ENCODE measurements at places on chromosomes 7 and 10. TPM values are rescaled to one million over a fixed set of nuclear protein-coding genes. Genes with fewer than 3 reads are reported as not detected.
A peak's percentile ranks its signal among the peaks of the same experiment; 100 is the strongest.

DTX2 gene
- total RNA-seq: 15.1 TPM

TMEM229A gene
- total RNA-seq: not detected

MRPS24 gene
- 373 TPM for total RNA-seq

FFAR4 gene
- total RNA-seq: not detected

NUP205 gene
- total RNA-seq: 102 TPM

CYP3A5 gene
- total RNA-seq: 0.57 TPM

MINDY4 gene
- total RNA-seq: 10.3 TPM

OR2A12 gene
- not detected for total RNA-seq

CHN2 gene
- total RNA-seq: 15.3 TPM

CPA1 gene
- not detected for total RNA-seq

CTAGE4 gene
- total RNA-seq: 0.09 TPM

DNA sequence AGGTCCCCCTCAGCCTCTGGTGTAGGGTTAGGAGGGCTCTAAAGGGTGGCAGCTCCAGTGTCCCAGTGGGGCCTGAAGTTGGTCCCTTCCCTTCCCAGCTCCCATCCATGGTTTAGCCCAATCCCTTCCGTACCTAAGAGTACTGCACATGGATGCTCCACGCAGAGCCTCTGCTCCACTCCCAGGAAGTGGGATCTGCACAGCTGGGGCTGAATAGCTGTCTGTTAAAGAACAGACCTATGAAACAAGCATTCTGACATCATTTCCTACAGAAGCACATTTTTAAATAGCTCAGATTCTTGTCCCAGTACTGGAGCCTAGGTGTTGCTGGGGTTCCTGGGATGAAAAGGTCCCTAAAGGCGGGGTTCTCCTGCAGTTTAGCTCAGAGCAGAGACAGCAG, 135.9 kb downstream of the ZMYND11 start:
- no peak for DNase-seq

DNA sequence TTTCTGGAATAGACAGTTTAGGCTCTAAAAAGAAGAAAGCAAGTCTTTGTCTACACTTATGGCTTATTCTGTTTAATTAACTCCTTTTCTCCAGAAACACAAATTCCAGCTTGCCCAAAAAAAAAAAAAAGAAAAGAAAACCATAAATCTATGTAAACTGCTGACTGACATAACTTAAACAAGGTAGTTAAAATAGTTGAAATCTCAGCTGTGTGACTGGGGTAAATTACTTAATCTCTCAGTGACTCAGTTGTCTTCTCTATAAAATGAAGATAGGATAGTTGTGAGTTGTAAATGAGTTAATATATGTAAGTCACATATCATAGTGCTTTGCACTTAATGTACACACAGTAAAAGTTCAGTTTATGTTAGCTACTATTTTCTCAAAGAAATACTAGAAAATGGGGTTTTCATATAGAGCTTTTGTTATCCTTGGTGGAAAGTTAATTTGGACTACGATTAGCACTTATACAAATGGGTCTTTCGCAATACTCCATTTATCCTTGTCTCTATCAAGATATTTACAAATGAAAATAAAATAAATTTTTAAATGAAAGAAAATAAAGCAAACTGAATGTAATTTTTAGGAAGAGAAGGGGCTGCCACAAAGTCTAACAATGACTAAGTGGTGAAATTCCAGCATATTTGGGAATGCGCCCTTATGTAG, 200.9 kb downstream of the MBL2 start:
- no peak for DNase-seq

- DNase-seq: no peak
These were observed 81.9 kb downstream of the RBM20 start for GRCh38 chr10:110725801-110726630.

- DNase-seq: no peak
These were observed 461 bp upstream of the FIGNL1 start for GRCh38 chr7:50450590-50451032.

- DNase-seq: no peak
These were observed 170.0 kb downstream of the IMMP2L start for GRCh38 chr7:111392294-111392693.

DNA sequence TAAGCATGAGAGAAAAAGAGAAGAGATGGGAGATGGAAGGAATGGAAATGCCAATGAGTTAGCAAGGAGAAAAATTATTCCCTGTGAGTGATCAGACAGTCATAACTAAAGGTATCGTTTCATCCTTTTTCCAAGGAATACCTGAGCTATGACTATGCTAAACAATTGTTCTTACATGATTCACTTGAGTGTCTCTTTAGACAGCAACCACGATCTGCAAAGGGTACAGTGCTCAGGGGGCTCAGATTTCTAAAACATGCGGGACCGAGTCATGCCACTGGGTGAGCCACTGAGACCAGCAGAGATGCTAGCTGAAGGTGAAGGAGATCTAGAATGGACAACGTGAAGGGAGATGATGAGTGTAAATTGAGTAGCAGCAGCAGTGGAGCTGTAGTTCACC, 78.0 kb upstream of the CTTNBP2 start:
- DNase-seq: peak; percentile 48

GRCh38 chr10:101139421-101139911, 8.4 kb downstream of the TLX1 start:
- DNase-seq: no peak

DNA sequence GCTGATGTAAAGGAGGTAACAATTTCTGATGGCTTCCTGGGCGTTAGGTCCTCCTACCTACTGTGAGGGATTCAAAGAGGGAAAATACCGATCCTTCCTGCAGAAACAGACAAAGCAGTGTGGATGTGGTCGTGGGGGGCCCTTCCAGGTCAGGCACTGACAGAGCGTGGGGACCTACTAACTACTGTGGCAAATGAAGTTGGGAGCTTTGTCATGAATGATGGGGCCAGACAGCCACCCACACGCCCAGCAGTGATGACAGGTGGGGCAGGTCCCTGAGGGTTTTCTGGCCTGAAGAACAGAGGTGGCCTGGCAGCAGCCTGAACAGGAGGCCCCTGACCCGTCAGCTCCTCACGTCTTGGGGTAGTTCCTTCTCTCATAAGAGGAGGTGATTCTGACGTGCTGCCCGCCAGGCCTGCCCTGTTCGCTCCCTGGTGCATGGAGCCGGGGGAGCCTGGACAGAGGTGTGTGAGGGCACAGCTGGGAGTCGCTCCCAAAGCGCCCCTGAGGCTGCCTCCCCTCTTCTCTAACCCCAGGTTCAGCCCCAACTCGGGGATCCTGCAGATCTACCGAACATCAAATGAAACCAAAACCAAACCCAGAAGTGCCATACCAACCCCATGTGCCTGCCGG, 4.2 kb downstream of the ATP6V0E2 start:
- DNase-seq: no peak

GRCh38 chr10:5500162-5500670, 846 bp upstream of the CALML5 start:
- DNase-seq: no peak

- no peak for DNase-seq
These were observed 156.5 kb upstream of the PPP2R2D start for GRCh38 chr10:131744346-131744745.

DNA sequence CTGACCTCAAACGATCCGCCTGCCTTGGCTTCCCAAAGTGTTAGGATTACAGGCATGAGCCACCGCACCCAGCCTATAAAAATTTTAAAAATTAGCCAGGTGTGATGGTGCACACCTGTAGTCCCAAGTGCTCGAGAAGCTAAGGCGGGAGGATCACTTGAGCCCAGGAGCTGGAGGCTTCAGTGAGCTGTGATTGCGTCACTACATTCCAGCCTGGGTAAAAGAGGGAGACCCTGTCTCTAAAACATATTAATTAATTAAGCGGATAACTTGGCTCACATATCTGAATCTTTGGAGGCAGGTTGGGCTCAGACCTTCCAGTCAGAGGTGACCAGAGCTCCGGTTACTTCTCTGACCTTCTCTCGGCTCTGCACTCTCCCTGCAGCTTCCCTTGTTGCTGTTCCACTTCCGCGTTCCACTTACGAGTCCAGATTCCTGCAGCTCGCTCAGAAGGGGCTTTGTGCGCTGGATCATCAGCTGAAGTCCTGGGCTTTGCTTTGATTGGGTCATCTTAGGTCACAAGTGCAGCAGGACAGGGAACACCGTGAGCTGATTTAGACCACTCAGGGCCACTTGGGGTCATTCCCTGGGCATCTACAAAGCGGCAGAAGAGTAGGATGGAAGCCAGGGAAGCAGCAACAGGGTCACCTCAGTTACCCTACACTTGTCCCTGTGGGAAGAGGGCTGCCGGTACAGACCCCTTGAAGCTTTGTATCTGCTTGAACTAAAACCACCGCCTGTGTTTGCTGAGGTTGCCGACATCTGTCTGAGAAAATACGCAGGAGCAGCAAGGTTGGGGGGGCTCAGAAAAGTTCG, 2.0 kb upstream of the ARPC1B start:
- DNase-seq: no peak

GRCh38 chr7:94250124-94250523, 144.6 kb upstream of the COL1A2 start:
- DNase-seq: no peak

- no peak for DNase-seq
These were observed 60.4 kb upstream of the KCNIP2 start for GRCh38 chr10:101903827-101904550.

GRCh38 chr7:24907311-24907886, 72.6 kb downstream of the OSBPL3 start:
- peak; percentile 89 for DNase-seq

DNA sequence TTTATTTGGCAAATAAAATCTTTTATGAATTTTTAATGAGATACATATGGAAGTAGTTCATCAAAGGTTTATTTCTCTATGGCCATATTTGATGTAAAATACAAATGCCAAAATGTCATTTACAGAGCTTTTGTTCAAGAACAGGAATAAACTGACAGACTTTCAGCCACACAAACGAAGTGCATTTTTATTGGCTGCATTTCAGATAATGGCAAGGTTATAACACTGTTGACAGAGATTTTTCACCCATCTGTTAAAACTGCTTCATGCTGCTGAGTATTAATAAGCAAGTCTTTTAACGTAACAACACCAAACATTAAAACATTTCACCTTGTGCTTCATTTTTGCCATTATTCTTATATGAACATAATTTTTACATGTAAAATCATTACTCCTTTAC, 254.4 kb downstream of the ANKRD7 start:
- DNase-seq: no peak

GRCh38 chr7:107918948-107919347, 28.0 kb downstream of the DLD start:
- DNase-seq: no peak

DNA sequence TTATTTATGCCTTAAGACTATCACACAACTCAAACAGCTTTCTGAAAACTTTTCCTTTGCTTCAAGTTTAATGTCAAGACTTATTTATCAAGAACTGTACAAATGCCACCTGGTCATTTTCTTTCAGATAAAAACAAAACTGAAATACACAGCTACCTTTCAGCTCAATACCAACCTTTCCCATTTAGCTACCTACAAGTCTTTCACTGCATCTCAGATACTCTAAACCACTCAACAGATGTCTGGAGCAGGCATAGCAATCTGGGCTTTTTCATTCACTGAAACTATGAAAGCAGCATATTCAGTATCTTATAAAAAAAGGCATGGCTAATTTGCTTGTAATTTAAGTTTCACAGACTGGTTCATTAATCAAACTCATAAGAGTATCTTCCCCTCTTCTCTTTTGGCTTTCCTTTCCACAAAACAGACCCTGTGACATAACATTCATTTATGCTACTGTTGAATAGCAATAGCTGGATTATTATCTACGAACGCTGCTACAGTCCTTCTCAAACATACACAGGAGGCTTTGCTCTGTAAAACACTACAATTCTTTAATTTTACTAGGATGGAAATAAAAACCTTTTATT, 8.2 kb downstream of the TRA2A start:
- DNase-seq: no peak

- no peak for DNase-seq
These were observed 657.9 kb downstream of the NXPH1 start for GRCh38 chr7:9091282-9091681.

GRCh38 chr10:12243864-12244620, 48.1 kb downstream of the CDC123 start:
- no peak for DNase-seq

DNA sequence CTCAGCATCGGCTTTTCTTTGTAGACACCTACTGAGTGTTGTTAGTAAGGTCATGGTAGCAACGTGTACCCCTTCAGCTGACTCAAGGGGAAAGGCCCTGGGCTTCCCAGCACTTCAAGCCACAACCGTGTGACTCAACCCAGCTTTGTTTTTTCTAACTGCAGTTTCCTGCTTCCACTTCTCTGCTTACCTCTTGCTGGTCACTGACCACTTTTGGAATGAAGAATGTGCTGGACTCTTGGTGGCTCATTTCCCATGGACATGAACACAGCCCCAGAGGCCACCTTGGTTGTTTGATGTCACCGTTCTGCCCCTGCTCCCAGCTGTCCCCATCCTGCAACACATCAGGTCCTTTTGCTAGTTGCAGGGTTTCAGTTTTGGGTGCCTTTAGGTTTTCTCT, 69.5 kb upstream of the ZNF438 start:
- DNase-seq: peak; percentile 86

DNA sequence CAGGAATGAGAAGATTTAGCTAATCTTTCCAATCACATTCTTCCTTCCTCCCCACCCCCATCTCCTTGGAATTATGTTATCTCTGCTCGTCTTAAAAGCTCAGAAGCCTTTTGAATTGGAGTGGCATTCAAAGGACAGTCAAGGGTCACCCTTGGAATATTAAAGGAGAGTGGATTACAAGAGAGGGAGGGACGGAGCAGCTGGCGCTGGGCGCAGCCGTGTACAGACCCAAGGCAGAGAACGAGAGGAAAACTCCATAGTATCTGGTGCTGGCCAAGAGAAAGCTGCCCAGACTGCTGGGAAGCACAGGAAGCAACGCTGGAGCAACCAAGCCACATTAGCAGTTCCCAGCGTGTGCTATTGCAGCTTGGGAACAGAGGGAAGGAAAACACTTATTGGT, 95.7 kb downstream of the POU6F2 start:
- peak; percentile 33 for DNase-seq

GRCh38 chr10:73207883-73208282, 39.2 kb downstream of the DNAJC9 start:
- DNase-seq: no peak

- DNase-seq: no peak
These were observed 209.4 kb downstream of the POU6F2 start for GRCh38 chr7:39187130-39187529.

GRCh38 chr10:15395935-15396334, 24.8 kb upstream of the FAM171A1 start:
- DNase-seq: no peak

DNA sequence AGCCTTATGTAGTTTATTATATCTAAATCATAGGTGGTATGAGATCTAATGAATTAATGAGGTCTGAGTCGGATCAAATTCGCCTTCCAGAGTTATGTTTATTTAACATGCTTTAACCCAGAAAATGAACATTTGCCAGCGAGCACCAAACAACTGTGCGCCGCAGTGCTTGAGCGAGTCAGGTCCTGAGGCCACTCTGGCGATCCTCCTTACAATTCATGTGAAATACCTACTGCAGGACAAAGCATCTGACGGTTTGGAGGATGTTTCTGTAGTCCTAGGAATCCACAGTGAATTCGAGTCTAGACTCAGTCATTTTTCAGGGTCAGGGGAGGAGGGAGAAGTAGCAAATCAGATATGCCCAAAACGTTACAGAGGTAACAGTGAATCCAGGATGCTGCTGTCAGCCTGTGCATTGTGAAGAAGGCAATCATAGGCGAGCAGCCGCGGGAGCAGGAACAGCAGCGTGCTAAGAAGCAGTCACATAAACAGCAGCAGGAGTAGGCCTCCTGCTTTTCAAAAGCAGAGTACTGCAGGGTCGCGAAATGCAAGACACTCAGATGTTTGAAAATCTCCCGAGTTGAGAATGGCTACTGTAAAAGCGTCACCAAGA, 120.2 kb downstream of the CACNB2 start:
- DNase-seq: no peak
